HCT116 (cell line): ENCODE measurements at places on chromosomes 5 and 9. TPM values are rescaled to one million over a fixed set of nuclear protein-coding genes. Genes with fewer than 3 reads are reported as not detected.

DNA sequence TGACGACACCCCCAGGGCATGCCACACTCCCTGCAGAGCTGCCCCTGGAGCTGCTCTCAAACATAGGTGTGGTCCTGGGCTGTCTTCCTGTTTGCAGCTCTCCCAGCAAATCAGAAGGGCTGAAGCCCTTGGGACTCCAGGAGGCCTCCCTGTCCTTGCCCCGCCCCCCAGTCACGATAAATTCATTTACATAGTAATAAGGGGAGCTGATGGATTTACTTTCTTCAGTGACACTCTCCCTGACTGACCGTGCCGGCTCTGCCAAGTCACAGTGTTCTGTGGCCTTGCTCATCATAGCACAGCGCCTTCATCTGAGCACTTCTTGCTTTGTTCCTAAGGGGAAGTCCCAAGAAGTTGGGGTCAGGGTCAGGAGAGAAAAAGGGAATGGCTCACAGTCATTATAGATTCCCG, 121.4 kb downstream of the ENC1 start:
- DNase-seq: no peak

- DNase-seq: peak; percentile 74
Measured at GRCh38 chr9:3746296-3747275, 220.8 kb upstream of the RFX3 start.

- DNase-seq: peak; percentile 19
Measured at GRCh38 chr5:107806705-107807104, 136.0 kb upstream of the EFNA5 start.

The PRUNE2 gene
- 0.59 TPM for total RNA-seq

The AK8 gene
- total RNA-seq: 2.5 TPM

DNA sequence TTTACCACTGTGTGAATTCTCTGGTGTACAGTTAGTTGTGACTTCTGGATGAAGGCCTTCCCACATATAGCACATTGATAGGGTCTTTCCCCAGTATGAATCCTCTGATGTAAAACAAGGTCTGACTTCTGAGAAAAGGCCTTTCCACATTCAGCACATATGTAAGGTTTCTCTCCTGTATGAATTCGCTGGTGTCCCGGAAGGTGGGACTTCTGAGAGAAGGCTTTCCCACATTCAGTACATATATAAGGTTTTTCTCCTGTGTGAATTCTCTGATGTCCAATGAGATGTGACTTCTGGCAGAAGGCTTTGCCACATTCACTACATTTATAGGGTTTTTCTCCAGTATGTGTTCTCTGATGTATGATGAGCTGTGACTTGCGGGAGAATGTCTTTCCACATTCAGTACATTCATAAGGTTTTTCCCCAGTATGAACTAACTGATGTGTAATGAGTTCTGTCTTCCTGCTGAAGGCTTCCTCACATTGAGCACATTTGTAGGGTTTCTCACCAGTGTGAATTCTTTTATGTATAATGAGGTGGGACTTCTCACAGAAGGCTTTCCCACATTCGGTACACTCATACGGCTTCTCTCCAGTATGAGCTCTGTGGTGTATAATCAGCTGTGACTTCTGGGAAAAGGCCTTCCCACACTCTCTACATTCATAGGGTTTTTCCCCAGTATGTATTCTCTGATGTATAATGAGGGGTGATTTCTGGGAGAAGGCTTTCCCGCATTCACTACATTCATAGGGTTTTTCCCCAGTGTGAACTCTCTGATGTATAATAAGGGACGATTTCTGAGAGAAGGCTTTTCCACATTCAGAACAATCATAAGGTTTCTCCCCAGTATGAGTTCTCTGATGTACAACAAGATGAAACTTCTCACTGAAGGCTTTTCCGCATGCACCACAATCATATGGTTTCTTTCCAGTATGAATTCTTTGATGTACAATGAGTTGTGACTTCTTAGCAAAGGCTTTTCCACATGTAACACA, 9.1 kb downstream of the ZNF300 start:
- DNase-seq: no peak

DNA sequence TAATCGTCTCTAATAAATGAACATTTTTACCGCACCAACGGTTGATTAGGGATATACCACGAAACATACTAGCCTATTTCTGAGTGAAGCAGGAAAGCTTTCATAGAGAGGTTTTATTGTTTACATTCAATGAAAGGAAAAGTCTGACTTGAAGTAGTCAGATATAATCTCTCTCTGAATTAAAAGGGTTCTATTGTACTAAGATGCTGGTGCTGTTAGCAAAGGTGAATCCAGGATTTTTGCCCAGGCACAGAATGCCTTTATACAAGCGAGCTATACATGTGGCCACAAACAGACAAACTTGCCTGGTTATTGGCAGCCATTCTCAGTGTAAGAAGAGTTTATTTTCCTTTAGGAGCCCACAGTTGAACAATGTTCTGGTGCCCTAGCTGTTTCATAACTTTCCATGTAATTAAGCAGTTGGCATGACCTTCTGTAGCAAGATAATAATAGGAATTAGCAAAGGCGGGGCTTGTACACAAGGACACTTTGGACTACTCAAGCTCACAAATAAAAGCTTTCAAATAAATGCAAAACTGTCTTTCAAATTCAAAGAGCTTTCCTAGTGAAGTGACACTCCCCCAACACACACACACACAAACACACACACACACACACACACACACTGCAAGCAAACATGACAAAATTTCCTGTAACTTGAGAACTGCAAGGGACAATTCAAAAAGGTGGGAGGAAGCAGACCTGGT, 198.7 kb upstream of the MAP3K1 start:
- no peak for DNase-seq

DNA sequence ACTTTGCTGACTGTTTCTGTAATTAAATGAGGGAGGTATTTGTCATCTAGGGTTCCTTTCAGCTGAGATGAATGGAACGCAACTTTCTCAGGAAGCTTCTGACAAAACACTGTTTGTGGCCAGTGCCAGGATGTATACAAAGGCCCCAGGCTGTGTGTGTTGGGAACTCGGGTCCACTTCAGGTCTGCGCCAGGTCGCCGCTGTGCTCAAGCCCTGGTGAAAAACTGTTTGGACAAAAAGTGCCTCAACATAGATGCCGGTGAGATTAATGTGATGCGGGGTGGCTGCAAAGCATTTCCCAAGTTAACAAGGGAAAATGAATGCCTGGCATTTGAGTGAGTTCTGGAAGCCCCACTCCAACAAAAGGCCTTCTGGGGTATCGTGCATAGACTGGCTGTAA, 156.4 kb downstream of the GABBR2 start:
- no peak for DNase-seq

The LRRC70 gene
- 0.37 TPM for total RNA-seq

DNA sequence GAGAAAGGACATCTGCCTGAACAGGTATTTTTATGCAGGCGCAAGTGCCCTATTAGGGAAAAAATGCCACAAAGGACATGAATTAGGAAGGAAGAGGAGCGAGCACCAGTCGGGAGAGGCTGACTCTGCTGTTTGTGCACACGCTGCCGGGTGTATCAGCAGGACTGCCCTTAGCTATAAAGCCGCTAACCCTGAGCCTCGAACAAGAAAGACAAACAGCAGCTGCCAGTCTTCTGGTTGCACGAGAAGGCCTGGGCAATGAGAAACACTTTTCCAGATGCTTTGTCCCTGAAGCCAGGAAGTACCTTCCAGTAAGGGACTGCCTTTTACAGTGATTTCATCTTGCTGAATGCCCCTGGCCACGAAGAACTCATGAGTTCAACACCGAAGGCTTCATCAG, 12.6 kb downstream of the QSOX2 start:
- no peak for DNase-seq

GRCh38 chr9:109477258-109478050, 20.7 kb downstream of the PTPN3 start:
- peak; percentile 74 for DNase-seq

The BARHL1 gene
- total RNA-seq: not detected

The RANBP6 gene
- total RNA-seq: 12.7 TPM

GRCh38 chr5:100130307-100130706, 404.9 kb upstream of the FAM174A start:
- DNase-seq: no peak

GRCh38 chr5:78798673-78799029, 150.1 kb upstream of the LHFPL2 start:
- no peak for DNase-seq

The RAB3C gene
- not detected for total RNA-seq

The BTNL8 gene
- total RNA-seq: not detected

DNA sequence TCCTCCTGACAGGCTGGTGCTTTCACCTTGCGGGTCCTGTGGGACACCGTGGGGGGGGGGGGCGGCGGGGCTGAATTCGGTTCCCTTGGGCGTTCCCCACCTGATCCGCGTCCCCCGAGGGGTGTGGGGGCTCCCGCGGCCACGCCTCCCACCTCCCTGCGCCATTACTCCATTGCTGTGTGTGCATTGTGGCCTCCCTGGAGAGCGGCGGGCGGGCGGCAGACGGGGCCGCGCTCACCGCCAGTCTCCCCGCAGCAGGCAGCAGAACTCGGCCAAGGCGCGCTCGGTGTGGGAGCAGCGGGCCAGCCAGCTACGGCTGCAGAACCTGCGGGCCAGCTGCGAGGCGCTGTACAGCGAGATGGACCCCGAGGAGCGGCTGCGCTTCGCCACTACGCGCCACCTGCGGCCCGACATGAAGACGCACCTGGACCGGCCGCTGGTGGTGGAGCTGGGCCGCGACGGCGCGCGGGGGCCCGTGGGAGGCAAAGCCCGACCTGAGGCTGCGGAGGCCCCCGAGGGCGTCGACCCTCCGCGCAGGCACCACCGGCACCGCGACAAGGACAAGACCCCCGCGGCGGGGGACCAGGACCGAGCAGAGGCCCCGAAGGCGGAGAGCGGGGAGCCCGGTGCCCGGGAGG, 145.3 kb downstream of the CACNA1B start:
- DNase-seq: no peak

The PAEP gene
- total RNA-seq: not detected

- no peak for DNase-seq
Measured at GRCh38 chr9:17578911-17579793, at the start of gene SH3GL2. SH3GL2 (plus strand) TSS chr9:17579066.

The IFNK gene
- total RNA-seq: not detected

The PRDM9 gene
- not detected for total RNA-seq

DNA sequence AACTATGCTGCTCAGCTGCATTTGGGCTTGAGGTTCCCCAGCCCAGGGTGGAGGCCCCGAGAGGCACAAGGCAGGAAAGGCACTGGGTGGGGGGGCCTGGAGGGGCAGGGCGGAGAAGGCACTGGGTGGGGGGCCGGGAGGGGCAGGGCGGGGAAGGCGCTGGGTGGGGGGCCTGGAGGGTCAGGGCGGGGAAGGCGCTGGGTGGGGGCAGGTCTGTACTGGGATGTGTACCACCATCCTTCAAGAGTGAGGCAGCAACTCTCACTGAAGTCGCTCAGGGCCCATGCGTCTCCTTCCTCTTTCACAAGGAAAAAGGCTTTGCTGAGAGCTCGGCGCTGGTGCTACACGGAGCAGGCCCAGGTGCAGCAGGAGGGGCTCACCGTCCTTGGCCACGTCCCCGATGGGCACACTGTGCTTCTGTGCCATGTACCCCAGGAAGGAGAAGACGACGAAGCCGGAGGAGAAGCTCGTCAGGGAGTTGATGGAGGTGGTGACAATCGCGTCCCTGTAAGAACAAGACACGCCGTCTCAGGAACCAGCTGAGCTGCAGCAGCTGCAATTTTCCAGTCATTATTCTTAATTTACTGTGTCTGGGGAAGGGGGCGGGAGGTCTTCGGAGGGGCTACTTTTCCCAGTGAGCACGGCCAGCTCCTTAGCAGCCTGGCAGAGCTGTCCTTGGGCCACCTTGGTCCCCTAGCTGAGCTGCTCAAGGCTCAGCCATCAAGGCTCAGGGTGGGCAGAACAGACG, 30.8 kb downstream of the SLC6A3 start:
- DNase-seq: no peak

- DNase-seq: no peak
Measured at GRCh38 chr5:134568337-134568700, 42.8 kb downstream of the JADE2 start.

The GZMA gene
- total RNA-seq: not detected

DNA sequence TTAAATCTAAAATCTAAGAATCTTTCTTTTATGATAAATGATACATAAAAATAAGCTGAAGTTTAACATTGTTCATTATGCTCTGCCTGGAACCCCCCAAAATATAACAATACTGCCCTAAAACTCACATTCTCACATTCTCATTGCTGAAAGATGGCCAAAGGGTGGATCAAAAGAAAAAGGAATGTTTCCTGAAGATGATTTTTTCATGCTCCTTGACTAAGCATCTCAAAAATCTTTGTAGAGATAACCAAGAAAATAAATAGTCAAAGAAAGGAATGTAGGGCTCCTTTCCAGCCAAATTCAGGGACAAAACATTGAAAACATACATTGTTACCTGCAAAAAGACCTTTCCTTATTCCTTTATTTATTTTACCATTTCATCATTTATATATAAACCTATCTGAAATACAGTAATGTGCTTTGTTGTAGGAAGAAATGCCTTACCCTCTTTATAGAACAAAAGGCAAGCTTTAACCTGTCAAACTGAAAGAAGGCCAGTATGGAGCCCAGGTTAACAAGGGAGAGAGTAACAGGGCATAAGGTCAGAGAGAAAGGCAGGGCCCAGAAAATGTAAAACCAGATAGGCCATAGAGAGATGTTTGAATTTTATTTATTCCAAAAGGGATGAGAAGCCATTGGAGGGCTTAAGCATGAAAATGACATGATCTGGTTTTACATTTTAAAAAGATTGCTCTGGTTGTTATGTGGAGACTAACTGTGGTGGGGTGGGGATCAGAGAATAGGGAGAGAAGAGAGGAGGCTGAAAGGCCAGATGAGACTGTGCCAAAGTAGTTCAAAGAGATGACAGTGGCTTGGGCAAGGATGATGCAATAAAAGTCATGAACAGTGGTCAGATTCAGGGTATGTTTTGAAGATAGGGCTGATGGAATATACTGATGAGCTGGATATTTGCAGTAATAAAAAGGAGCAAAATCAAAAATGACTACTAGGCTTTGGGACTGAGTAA, 37.3 kb upstream of the CDK5RAP2 start:
- DNase-seq: no peak

DNA sequence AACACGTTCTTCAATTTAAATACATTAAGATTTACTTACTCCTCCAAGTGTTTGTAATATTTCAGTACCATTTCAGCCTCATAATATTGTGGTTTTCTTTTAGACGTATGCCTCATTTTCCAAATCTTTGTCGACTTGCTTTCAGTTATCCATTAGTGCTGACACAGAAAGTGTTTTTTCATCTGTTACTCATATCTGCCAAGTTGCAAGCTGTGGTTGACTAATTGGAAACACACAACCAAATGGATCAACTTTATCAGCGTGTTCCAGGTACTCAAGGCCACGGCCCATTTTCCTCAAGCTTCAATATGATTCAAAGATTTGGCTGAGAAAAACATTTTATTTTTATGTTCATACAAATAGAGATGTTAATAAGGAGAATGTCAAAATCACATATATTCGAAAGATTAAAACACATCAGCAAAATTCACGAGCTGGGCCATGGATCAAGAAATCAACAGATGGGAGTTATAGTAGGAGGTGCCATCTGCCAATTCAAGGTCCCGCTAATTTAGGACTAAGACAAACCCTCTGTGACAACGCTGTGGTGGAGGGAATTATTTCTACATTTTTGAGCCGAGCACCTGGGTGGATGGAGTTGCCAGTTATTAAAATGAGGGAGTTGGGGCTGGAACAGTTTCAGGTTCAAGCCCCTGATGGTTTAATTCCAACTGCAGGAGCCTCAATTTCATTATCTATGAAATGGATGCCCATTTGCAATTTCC, 27.2 kb upstream of the CCNJL start:
- DNase-seq: no peak

The LHX6 gene
- total RNA-seq: 4.1 TPM

The TMEM174 gene
- not detected for total RNA-seq

GRCh38 chr9:127973169-127974000, 7.4 kb downstream of the EEIG1 start:
- DNase-seq: no peak
